ENCODE measurements at places on chromosomes 13 and 19.

GRCh38 chr19:3970313-3970807, 539 bp downstream of the DAPK3 start:
- DNase-seq = no peak

DNA sequence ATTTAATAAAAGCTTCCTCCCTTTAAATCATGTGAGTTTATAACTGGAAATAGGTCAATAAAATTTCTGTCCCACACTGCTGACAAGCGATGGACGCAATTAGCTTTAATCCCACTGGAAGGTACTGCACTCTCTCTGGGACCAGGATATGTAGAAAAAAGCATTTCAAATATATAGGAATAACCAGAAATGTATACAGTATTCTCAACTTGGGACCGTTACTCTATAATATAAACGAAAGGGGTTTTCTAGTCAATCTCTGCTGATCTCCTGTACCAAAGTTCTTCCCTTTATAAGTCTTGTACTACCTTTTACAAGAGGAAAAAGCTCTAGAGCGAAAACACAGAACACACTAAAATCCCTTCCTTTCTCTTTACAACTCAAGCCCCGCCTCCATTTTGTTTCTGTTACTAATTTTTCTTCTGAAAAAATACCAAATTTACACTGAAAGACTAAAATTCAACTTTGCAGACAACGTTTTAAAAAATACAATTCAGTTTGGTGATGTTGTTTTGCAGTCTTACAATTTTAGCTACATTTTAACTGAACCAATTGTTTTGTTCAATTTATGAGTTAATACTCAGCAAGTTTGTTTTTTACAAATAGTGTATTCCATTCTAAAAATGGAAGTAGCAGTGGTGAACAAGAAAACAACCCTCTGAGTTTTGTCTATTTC, 1.7 kb upstream of the USPL1 start:
- no peak for DNase-seq

- DNase-seq = no peak
Observed at GRCh38 chr13:90400372-90400771, 947.1 kb upstream of the MIR17HG start.

DNA sequence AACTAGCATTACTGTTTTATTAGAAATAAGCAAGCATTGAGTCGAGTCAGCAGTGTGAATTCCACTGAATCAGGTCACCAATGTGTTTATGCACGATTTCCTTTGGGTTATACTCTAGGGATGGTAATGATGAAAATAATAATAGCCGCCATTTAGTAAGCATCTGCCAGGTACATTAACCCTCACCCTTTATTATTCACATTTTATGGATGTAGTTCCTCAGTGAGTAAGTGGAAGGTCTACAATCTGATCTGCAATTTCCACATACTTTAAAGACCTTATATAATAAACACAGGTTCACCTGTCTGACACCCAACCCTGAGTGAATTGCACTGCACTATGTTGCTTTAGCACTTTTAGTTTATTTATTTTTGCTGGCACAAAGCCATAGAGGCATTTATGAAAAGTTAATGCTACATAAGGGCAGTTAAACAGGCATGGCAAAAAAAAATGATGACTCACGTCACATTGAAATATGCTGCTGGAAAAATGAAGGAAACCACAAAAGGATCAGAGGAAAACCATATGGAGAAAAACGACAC, 122.4 kb downstream of the TRPC4 start:
- peak; percentile 7 for DNase-seq

DNA sequence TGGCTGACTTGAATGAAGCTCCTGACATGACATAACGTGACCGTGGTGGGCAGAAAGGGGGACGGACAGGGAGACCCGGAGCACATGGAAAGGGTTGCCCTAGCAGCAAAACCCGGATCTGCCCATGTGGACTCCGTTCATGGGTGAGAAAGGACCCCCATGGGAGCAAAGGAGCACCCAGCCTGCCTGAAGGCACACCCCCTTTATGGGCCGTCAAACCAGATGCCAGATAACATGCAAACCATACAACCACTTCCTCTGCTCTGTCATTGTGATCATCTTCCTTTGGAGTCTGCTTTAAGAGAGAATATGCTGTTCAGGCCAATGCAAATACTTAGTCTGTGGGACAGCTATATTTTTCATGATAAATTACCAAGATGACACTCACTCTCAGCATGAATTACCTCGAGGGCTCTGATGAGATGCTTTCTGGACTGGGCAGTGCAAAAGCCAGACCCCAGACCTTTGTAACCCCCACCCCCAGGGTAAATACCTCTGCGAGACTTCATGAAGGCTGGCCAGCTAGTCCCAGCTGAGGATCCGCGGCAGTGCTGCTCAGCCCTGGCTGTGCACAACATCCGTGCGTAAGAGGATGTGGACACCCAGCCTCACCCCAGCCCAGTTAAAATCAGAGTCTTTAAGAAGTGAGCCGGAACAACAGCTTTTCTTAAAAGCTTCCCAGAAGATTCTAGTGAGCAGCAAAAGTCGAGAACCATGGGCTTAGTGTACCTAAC, 126.6 kb downstream of the USP12 start:
- no peak for DNase-seq

GRCh38 chr13:68897331-68897928, 1210.2 kb upstream of the ATXN8OS start:
- no peak for DNase-seq

- no peak for DNase-seq
Observed at GRCh38 chr13:23505007-23505406, 65.2 kb upstream of the TNFRSF19 start.

DNA sequence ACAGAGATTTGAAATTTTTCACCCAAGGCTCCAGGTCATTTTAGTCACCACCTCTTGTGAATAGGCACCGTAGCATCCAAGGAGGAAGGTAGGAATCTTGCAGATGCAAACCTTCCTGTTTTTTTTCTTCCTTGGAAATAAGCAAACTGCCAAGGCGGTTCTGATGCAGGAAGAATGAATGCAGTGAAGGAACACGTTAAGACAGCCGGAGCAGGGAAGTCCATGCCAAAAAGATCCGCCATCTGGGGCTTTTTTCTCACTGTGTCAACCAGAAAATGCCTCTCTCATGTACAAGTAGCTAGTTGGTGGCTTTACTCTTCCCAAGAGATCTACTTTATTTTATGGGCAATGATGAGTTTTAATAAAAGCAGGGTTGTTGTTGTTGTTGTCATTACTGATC, 142.4 kb downstream of the ZIC5 start:
- DNase-seq = no peak

- peak; percentile 7 for DNase-seq
Observed at GRCh38 chr13:34416971-34417380, 525.1 kb upstream of the NBEA start.

- DNase-seq = peak; percentile 76
Observed at GRCh38 chr19:18053576-18054219, 33.0 kb downstream of the IL12RB1 start.

DNA sequence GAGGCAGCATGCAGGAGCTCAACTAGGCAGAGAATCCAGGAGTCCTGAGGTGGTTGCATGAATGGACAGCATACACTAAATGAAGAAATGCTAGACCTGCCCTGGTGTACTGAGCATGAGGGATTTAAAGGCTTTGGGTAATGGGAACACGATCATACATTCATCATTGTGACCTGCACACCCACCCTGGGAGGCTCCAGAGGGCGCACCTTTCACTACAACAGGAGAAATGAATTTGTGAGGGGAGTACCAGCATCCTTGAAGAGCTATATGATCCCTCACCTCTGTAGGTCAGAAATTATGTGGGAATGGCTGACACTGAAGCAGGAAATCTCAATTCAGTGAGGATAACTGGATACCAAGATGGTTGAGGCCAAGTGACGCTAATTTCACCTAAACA, 8.9 kb downstream of the KLK2 start:
- DNase-seq = no peak

DNA sequence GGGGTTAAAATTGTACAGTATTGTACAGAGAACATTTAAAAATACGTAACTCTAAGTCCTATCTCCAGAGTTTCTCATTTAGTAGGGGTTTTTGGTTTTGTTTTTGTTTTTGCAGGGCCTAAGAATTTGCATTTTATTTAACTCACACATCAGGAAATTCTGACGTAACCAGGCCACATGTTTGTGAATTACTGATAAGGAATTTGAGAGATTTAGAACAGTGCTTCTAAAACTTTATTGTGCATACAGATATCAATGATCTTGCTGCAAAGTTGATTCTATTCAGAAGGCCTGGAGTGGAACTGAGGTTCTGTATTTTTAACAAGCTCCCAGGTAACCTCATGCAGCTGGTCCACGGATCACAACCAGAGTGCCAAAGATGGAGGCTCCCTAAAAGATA, 49.3 kb downstream of the LIG4 start:
- DNase-seq = no peak

- DNase-seq = no peak
Observed at GRCh38 chr13:113566227-113566561, 18.4 kb upstream of the TFDP1 start.

DNA sequence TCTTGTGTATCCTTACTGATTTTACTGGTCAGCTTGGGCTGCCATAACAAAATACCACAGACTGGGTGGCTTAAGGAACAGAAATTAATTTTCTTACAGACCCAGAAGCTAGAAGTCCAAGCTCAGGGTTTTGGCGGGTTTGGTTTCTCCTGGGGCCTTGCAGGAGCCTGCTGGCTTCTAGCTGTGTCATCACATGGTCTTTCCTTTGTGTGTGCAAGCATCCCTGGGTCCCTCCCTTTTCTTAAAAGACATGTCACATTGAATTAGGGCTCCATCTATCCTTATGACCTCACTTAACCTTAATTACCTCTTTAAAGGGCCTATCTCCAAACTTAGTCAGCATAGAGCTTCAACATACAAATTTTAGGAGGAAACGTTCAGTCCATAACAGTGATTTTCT, 23.4 kb downstream of the UBAC2 start:
- no peak for DNase-seq

DNA sequence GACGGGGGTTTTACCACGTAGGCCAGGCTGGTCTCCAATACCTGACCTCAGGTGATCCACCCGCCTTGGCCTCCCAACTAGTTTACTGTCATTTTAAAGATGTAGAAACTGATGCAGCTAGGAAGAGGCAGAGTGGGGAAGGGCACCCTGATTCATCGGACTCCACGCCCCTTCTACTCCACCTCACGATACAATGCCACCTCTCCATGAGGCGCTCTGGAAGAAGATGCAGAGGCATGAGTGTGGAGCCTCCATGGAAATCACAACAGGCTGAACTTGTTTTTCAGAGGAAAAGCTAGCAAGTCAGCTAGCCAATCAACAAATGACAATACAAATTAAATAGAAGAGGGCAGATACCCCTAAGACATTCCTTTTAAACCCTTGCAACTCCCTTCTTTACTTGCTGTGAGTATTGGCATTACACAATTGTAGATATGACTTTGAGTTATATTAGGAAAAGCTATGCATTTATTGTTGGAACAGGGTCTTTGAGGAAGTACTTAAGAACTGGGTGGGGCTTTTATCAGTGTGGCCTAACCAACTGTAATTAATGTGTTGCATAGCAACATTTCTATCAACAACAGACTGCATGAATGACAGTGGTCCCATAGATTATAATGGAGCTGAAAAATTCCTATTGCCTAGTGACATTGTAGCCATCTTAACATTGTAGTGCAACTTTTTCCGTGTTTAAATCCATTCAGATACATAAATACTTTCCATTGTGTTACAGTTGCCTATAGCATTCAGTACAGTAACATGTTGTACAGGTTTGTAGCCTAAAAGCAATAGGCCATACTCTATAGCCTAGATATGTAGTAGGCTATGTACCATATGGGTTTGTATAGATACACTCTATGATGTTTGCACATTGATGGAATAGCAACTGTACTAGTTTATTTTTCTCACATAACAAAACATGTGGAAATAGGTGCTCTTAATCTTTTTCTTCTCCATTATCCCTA, 17.6 kb downstream of the WDFY2 start:
- DNase-seq = no peak

DNA sequence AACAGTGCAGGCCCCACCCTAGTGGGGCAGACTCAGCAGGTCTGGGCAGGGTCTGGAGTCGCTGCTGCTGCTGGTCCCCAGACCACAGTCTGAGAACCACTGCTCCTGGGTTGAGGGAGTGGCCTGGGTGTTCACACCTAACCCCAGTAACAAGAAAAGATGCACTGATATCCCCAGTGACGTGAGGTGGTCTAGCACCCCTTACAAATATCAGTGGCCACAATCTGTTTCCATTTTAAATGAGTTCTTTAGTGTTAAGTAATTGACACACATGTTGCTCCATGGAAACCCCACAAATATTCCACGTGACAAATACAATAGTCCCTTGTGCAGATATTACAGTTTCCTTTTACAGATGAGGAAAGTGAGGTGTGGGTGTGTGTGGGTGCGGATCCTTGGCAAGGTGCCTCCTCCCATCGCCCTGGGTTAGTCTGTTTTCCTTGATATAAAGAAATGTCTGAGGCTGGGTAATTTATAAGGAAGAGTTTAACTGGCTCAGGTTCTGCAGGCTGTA, 96.3 kb upstream of the GPR183 start:
- no peak for DNase-seq

DNA sequence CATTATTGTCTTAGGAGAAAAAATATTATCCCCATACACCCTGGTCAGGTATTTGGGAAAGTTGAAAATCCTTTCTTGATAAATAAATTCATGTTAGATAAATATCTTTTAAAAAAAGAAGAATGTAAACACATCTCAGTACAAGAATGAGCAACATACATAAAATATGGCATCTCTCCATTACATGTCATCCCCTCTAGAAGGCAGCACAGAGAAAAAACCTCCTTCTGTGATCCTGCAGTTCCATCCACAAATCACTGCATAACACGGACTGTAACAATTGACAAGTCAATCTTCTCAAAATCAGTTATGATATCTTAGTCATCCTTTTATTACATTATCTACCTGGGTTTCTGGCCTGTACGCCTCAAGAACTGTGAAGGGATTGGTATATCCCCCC, 683.9 kb upstream of the KLHL1 start:
- no peak for DNase-seq

DNA sequence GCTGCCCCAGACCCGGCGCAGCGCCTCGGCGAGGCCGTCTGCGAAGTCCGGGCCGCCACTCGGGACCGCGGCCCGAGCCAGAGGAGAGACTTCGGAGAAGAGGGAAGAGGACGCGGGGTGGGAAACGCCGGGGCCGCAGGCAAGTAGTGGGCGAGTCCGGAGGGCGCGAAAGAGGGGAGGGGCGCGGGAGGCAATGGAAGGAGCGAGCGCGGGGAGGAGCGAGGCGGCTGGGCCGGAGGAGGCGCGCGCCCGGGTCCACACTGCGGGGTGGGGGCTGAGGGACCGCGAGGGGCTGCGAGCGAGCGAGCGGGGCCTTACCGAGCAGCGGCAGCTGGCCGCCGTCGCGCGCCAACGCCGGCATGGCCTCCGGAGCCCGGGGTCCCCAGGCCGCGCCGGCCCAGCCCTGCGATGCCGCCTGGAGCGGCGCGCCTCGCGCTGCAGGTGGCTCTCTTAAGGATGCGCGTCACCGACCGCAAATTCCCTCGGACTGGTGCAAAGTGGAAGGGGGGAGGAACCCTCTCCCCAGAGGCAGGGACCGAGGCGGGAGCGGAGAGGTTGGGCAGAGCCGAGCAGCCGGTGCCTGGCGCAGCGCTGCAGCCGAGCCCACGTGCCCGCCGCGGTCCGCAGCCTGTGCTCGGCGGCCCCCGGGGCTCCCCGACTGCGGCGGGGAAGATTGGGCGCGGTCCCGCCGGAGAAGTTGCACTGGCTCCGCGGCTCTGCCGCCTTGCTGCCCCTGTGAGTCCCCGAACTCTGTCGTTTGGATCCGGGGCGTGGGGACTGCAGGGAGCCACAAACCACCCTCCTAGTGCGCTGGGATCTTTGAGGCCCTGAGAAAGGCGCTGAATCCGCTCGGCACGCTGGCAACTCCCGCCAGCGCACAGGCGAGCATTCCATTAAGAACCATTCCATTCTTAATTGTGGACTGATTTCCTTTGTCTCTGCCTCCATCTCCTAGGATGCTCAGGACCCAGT, at the start of gene FLT3:
TSS of gene FLT3 (minus strand) at position 427 of the 972 bp plus-strand sequence. CDS start at position 361, 66 bp downstream.
- DNase-seq = no peak

- DNase-seq = no peak
Observed at GRCh38 chr13:50015258-50015657, at the start of gene KCNRG. Gene KCNRG (plus strand): TSS chr13:50015444. CDS start chr13:50015494, 50 bp downstream.
